ENCODE measurements at places on chromosomes 2 and 18.

DNA sequence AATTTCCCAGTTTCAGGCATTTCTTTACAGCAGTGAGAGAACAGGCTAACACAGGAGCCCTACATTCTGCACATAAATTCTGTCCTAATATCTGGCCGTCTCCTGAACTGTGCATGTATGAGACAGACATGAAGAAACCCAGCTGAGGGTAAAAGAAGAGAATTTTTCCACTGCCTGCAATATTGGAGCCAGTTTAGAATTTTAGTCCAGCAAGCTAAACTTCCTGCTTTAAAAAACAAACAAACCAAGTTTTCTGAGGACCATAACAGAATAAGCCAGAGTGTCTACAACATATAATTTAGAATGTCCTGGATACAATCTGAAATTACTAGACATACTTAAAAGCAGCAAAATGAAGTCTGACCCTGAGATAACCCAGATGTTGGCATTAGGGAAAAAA is 215.1 kb upstream of the KLHL29 start:
- DNase-seq: no peak

GRCh38 chr2:38925982-38926381 is 36.3 kb downstream of the ARHGEF33 start:
- DNase-seq: peak; percentile 12

DNA sequence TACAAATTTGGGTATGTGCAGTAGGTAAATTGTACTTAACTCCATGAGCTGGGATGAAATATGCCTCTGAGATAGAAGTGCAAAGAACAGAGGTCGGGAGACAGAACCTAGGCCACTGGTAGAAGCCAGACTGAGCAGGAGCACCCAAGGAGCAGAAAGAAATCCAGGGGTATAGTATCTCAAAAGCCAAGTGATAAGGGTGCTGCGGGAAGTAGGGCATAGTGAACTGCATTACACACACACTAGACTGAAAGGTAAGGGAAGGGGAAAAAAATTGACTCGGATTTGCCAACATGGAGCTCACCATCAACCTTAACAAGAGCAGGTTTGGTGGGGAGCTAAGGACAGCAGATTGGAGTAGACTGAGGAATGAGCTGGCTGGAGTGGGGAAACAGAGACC is 89.3 kb upstream of the TMEM247 start:
- DNase-seq: no peak

DNA sequence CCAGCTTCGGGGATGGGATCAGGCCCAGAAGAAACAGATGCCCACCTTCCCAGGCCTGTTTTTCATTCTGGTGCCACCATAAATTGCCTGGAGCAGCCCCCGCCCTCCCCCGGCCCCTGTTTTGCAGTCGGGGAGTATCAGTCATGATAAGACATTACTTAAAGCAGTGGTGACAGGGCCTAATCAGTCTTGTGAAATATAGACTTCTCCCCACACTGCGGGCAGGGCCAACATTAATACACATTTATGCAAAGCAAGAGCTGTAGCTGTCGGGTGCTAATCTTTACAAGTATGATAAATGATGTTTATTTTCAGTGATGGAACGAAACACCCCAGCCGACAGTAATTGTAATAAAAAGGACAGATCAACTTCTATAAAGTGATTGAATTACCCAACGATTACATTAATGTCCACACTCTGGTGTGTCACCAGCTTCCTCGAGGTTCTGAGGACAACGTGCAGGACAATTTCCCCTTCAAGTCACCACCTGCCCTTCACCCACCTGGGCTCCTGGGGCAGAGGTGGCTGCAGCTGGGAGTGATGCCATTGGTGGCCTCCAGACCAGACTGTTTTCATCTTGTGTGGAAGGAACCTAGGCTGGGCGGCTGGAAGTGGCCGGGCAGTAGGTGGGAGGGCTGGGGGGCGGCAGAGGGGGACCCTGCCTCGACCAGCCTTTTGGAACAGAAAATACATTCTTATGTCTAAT is 226.0 kb downstream of the TFCP2L1 start:
- DNase-seq: no peak

GRCh38 chr18:50880119-50880465 is 1.2 kb downstream of the ME2 start:
- peak; percentile 30 for DNase-seq

DNA sequence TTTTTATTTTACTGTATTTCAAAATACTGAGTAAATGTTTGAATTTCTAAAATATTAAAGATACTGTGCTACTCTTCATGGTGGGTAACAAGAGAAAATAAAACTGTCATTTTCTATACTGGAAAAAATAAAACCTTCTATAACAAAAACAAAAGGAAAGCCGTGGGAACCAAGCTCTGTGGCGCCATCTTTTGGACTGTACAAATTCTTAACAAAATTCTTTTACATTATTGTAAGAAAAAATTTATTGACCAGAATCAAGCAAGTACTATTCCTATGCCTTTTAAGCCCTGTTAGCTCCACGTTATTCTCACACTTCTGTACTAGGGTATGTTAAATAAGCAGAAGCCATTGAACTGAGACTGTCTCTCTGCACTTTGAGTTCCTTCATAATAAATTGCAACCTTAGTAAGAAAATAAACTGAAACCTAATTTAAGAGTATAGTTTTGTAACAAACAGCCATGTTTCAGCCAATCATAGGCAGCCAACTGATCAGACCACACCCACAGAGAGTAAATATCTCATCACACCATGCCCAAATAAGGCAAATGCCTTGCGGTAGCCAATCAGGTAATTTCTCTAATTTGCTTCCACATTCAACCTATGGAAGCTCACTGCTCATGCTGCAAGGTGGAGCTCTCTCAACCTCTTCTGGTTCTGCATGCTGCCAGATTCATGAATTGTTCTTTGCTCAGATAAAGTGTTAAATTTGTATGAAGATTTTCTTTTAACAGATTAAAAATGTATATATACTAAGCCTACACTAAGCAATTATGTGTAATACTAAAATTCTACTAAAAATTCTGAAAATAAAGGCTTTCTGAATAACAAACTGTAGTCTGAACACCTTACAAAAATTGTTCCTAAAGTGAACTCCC is 42.2 kb downstream of the HIBCH start:
- DNase-seq: peak; percentile 43

- peak; percentile 14 for DNase-seq
These were observed 1.3 kb upstream of the ZNF512 start for GRCh38 chr2:27581417-27582128.

GRCh38 chr2:20897874-20898453 is 75.1 kb upstream of the LDAH start:
- no peak for DNase-seq

DNA sequence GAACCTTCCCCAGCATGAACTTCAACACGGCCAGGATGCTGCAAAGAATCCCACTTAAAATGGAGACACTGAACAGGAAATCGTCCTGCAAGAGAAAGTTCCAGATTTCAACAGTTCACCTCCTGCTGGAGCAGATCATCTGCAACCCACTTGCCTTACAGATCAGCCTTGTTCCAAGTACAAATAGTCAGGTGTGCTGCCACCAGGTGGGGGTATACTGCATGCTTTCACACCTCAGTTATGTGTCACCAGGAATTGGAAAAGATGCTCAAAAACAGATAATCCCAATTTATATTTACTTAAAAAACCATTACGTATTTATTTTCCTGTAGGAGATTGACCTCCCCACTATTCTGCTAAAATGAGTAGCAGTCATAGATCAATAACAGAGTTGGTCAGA is 212.3 kb downstream of the MGAT5 start:
- peak; percentile 77 for DNase-seq

Data from NCI-H82 (cell line).